Stimulated activated CD4-positive, alpha-beta T cell treated with anti-CD3 and anti-CD28 coated beads, Interleukin-12 subunit alpha, Interleukin-12 subunit beta, amount 100 ng/mL, for 4 hours (primary cell): ENCODE measurements at places on chromosomes 2 and 18.

- DNase-seq, result no peak
Observed at GRCh38 chr18:55585920-55586561, 2.0 kb downstream of the TCF4 start.

- no peak for DNase-seq
Observed at GRCh38 chr18:52730972-52731619, 391.1 kb downstream of the DCC start.

- no peak for DNase-seq
Observed at GRCh38 chr2:71588497-71589170, 135.3 kb downstream of the DYSF start.

GRCh38 chr2:125095826-125096225 is 1070.7 kb downstream of the CNTNAP5 start:
- DNase-seq, result no peak

DNA sequence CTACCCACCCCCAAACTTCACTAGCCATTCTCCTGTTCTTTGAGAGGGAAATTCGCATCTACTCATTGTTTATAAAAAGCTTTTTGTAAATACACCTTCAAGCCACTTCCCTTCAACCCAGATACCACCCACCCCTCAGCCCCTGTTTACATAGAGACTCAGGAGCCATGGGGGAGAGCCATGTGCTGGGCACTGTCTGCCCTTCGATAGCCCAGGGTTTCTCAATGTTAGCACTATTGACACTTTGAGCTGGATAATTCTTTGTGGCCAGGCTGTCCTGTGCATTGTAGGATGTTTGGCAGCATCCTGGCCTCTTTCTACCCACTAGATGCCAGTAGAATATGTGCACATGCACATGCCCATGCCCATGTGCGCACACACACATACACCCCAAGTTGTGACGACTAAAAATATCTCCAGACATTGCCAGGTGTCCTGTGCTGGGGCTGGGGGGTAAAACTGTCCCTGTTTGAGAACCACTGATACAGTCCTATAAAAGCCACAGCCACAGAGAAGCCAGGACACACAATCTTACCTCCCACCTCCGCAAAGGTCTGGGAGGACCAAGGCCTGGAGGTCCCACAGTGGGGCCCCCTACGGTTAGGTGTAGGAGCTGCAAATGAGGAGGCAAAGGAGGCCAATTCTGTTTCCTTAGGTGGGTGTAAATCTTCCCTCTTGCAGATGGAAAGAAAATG is 44.5 kb upstream of the ASPRV1 start:
- no peak for DNase-seq

GRCh38 chr2:143936538-143936847 is 583.4 kb downstream of the ZEB2 start:
- DNase-seq, result no peak

- DNase-seq, result no peak
Observed at GRCh38 chr2:71849111-71849510, 298.6 kb downstream of the CYP26B1 start.

GRCh38 chr2:19844750-19845149 is 57.0 kb downstream of the TTC32 start:
- no peak for DNase-seq

DNA sequence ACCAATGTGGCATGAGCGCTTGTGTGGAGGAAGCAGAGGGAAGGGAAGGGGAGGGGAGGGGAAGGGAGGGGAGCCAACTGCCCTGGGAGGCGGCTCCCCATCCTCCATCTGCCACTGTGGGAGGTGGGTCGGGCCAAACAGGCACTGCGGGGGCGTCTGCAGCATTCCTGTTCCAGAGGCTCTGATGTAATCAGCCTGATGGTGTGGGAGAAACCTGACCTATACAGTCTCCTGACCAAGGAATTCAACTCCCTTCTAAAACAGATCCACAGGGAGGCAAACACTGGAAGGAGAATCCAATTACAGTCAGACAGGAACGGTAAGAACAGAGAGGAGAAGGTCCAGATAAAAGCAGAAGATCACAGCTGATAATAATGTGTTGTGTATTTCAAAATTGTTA is 88.8 kb downstream of the CD8B2 start:
- DNase-seq, result no peak

DNA sequence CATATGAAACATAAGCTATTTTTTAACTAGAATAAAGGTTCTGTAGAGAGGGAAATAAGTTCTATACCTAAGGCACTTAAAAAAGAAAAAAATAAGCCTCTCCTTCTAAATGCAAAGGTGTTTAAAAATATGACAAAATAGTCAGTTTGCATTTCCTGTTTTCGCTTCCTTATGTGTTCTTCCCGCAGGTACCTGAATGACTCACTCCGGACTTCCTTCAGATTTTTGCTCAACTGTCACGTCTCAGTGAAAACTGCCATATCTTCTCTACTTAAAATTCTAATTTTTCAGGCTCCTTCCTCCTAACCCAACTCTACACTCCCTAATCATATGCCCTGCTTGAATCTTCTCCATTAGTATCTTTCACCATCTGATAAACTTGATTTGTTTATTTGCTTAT is 1333.1 kb downstream of the LRP1B start:
- no peak for DNase-seq

GRCh38 chr2:160970052-160970965 is 189.9 kb upstream of the TANK start:
- DNase-seq, result no peak

GRCh38 chr2:101076581-101076980 is 74.5 kb downstream of the RPL31 start:
- no peak for DNase-seq

DNA sequence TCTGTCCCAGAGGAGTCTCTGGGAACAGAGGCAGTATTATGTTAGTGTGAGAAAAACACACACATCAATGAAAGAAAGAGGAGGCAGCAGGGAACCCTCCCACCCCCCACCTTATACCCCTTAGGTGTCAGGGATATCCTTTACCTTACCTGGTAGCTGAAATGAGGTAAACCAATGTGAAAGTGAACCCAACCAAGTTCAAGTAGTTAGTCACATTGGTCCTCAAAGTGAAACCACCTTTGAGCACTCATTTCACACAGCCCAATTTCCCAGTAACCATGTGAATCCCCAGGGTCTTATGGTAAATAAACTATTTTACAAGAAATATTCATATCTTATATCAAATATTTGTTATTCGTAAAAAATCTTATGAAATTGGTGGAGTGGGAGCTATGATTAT is 377.8 kb downstream of the LRATD1 start:
- DNase-seq, result no peak

DNA sequence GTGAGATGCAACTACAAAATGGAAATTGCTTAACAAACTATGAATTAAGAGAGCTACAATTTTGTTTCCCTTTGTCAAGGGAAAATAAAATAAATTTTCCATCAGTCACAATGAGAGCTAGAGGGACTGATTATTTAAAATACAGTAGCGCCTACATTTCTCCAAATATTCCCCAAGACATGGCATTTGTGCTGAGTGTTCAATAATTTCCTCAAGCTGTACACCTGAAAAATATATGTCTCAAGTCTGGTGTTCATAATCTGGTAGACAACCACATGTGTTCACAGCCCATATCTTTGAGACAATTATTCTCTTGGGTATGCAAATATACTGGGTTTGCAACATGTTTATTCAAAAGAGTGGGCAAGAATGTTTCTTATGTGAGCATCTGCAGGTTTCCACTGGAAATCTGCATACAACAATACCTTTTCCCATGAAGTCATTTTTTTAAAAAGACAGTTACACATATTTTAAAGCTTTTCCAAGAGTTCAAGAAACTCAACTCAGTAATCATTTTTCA is 240.1 kb upstream of the VRK2 start:
- no peak for DNase-seq

DNA sequence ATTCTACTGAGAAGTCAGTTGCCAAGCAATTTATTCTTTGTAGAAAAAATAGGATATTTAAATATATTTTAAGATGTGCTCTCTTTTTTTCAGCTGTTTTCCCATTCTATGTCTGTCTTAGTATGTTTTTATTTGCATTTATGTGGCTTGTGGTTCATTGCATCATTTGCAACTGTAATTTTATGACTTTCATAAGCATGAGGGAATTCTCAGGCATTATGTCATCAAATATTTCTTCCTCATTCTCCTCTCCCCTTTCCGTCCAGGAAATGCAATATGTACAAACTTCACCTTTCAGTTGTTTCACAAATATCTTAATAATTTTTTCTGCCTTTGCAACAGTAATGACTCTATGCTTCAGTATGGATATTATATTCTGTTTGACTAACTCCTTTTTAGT is 560.2 kb upstream of the LRATD1 start:
- no peak for DNase-seq

- peak; percentile 83 for DNase-seq
Observed at GRCh38 chr2:218898109-218898878, 17.6 kb downstream of the WNT10A start.

DNA sequence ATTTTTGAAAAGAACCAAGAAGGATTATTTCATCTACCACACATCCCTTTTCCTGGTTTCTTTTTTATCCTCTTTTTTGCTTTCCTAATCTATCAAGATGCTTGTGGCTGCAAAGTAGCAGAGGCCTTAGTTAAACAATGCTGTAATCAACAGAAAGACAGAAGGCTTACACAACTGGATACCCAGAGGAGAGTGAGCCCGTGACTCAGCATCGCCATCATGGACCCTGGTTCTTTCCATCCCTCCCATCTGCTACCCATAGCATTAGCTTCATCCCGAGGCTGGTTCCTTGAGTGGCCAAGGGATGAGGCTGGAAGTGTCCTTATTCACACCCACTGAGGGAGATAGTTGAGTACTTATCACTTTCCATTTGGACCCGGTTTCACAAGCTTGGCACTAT is 7.5 kb upstream of the HAAO start:
- DNase-seq, result no peak
